Motor neuron (in vitro differentiated cells): ENCODE measurements at places on chromosomes 2 and 18. TPM values are rescaled to one million over a fixed set of nuclear protein-coding genes. Genes with fewer than 3 reads are reported as not detected.

DNA sequence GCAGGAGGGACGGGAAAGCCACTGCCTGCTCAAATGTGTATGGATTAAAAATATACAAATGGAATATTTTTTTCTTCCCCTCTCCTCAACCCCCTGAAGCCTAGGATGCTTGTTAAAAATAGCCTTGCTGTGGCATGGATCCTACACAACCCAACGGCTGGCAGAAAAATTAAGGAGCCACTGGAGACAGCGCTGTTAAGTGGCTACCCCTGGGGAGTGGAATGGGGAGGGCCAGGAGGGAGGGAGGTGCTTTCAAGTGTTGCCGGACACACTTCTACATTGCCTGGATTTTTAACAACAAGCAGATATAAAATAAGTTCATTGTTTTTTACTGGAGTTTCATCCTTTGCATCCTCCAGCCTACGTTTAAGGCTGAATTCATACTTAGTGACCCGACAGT, 66.6 kb downstream of the ZBTB7C start:
- ATAC-seq = no peak

- ATAC-seq = no peak
These were observed 92.7 kb downstream of the FAM124B start for GRCh38 chr2:224309176-224309575.

GRCh38 chr18:7062236-7062635, 55.4 kb downstream of the LAMA1 start:
- ATAC-seq = no peak

- no peak for ATAC-seq
These were observed 4.2 kb upstream of the PROC start for GRCh38 chr2:127413782-127414637.

DNA sequence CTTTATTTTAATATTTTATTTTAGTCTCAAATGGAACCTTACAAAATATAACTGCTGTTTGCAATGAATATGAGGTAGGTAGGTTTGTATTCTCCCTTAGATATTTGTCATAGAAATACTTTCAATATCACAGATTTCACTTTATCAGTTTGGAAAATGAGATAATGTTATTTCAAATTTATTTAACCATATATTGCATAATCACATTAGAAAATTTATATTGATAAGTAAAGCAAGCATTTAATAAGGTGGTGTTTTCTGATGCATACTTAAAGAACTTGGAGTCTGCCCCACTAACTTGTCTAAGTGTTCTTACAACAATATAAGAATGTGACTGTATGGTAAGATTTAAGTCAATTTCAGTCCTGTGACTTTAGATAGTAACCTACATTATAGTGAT, 85.1 kb downstream of the UBE2E3 start:
- no peak for ATAC-seq

- ATAC-seq = peak; percentile 72
These were observed 96.6 kb downstream of the PIEZO2 start for GRCh38 chr18:11052800-11053199.

GRCh38 chr2:168835969-168836368, 33.5 kb downstream of the NOSTRIN start:
- ATAC-seq = no peak

The GULP1 gene
- 35.0 and 37.8 TPM in 2 replicates for total RNA-seq

The HOXD13 gene
- total RNA-seq = 0.28 and 0.44 TPM in 2 replicates

The NTSR2 gene
- total RNA-seq = not detected in 2 replicates

The AAMP gene
- 101 and 106 TPM in 2 replicates for total RNA-seq

The NGEF gene
- total RNA-seq = 10.6 and 11.8 TPM in 2 replicates

The MYOM1 gene
- 0.87 and 1.2 TPM in 2 replicates for total RNA-seq
